ENCODE measurements at places on chromosomes 11 and 22.

DNA sequence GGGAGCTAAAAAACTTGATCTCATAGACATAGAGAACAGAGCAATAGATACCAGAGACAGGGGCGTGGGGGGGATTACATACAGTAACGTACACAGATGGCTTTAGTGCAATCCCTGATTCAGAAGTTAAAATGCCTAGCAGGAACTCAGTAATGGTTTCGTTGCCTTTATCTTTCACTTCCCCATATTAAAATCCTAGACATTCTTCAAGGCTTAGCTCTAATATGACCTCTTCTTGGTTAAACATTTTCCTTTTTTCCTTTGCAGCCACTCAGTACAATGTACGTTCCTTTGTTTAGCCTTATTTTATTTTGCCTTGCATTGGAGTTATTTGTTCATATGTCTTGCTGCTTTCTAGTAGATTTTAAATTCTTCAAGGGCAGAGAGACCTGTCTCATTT lies 104.9 kb downstream of the C11orf87 start:
- no peak for DNase-seq

GRCh38 chr11:21316591-21316990 lies 647.2 kb downstream of the NELL1 start:
- DNase-seq = no peak

GRCh38 chr11:105618343-105618955 lies 8.6 kb downstream of the GRIA4 start:
- no peak for DNase-seq

DNA sequence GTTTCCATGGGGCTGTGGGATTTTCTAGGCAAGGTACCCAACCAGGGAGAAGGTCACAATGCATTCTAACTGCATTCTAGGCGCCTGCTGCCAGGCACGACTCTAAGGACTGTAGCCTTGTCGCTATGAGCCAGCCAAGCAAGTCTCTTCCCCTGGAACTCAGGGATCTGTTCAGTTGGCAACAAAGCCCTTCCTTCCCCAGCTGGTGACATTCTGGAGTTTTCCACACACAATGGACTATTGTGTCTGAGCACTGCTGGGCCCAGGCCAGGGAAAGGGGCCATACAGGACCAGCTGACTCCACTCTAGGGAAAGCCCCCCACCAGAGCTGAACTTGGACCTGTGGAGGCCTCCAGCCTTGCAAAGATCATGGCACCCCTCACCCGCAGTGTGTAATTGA lies 116.8 kb downstream of the RRAS2 start:
- DNase-seq = no peak

GRCh38 chr11:58762284-58763119 lies 30.8 kb upstream of the GLYAT start:
- no peak for DNase-seq

DNA sequence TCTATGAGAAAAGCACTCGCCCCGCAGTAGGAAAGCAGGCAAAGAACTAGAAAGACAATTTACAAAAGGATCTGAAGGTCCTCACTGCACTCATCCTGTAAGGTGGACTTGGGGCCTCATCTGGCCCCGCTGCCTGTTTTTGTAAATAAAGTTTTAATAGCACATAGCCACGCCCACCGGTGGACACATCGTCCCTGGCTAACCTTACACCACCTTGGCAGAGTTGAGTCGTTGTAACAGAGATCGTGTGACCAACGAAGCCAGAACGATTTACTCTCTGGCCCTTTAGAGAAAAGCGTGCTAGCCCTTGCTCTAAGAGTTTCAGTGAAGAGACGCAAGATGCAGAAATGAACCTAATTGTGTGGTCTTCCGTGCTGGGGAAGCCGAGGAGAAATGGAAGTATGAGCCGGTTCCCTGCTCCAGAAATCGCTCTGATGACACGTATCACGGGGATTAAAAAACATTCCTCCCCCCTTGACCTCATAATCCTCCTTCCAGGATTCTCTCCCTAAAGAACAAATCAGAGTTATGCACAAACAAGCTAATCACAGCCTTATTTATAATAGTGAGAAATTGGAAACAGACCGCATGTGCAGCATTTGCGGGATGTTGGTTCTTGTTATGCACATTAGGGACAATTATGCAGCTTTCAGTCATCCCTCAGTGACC lies 80.1 kb downstream of the CDKN1C start:
- no peak for DNase-seq

GRCh38 chr11:75919525-75919924 lies 104.5 kb downstream of the UVRAG start:
- no peak for DNase-seq

All from stimulated activated CD8-positive, alpha-beta memory T cell treated with anti-CD3 and anti-CD28 coated beads, Interleukin-4, amount 100 ng/mL, for 1 hour (primary cell).